Kidney epithelial cell (primary cell): ENCODE measurements at places on chromosomes 5 and 9. TPM values are rescaled to one million over a fixed set of nuclear protein-coding genes. Genes with fewer than 3 reads are reported as not detected.

Gene ANKRD31
- total RNA-seq: 0.07 and 0.21 TPM in 2 replicates

Gene MRPL22
- total RNA-seq: 24.5 and 26.8 TPM in 2 replicates

Gene PLPP7
- total RNA-seq: 2.6 and 4.6 TPM in 2 replicates

Gene MZB1
- total RNA-seq: not detected in 2 replicates

Gene PCDHB12
- total RNA-seq: 1.2 and 1.6 TPM in 2 replicates

Gene PTGES
- total RNA-seq: 37.9 and 39.5 TPM in 2 replicates

DNA sequence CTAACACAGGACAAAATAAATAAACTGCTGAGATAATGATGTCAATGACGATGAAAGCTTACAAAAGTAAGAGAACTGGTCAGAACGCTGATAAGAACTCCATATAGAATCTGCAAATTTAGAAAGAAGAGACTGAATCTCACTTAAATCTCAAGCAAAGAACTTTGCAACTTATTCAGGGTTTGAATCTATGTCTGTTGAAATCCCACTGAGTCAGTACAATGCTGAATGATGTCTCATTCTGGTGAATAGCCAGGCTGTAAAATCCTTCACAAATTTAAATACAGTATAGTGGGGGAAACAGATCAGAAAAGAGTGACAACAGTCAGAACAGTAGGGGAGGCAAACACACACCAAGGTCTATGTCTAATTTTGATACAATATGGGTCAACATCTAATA, 38.9 kb upstream of the NR3C1 start:
- no peak for DNase-seq

- no peak for DNase-seq
Observed at GRCh38 chr5:57181154-57181553, 7.3 kb downstream of the GPBP1 start.

GRCh38 chr5:124461941-124462340, 284.5 kb downstream of the ZNF608 start:
- no peak for DNase-seq

DNA sequence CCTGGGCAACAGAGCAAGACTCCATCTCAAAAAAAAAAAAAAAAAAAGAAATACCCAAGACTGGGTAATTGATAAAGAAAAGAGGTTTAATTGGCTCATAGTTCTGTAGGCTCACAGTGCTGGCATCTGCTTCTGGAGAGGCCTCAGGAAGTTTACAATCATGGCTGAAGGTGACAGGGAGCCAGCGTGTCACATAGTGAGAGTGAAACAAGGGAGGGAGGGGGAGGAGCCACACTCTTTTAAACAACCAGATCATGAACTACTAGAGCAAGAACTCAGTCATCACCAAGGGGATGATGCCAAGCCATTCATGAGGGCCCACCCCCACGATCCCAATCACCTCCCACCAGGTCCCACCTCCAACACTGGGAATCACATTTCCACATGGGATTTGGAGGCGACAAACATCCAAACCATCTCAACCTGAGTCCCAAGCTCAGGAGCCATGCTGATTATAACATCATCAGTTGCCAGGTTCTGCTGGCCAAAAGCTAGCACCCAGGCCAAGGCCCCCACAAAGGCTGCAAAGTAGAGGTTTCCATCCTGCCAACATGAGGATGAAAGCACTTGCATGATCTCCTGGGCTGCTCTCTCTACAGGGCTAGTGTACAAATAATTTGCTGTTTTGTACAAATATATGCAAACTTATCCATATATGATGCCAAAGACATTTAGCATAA, 15.3 kb downstream of the DENND1A start:
- no peak for DNase-seq

DNA sequence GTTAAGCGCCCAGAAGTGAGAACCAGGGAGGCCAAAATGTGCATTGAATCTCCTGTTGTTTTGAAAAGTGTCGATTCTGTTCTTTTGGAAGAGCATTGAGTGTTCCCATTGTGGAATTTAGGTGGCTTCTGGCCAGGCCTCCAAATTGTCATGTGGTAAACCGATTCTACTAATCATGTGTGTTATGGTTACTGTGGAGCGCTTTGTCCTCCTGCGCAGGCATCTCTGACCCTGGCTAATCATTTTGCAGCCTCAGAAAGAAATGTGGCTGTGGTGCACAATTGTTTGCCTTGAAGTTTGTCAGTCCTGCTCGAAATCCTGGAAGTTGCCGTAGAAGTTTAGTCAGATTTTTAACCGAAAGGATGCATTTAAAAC, 121.3 kb downstream of the RASGRF2 start:
- DNase-seq: no peak

- no peak for DNase-seq
Observed at GRCh38 chr9:87149799-87150198, 202.5 kb upstream of the GAS1 start.

- DNase-seq: no peak
Observed at GRCh38 chr9:4026905-4027304, 273.0 kb downstream of the GLIS3 start.

GRCh38 chr9:353077-353476, 138.4 kb downstream of the DOCK8 start:
- DNase-seq: no peak

- DNase-seq: no peak
Observed at GRCh38 chr9:110975278-110975677, 63.0 kb downstream of the LPAR1 start.

DNA sequence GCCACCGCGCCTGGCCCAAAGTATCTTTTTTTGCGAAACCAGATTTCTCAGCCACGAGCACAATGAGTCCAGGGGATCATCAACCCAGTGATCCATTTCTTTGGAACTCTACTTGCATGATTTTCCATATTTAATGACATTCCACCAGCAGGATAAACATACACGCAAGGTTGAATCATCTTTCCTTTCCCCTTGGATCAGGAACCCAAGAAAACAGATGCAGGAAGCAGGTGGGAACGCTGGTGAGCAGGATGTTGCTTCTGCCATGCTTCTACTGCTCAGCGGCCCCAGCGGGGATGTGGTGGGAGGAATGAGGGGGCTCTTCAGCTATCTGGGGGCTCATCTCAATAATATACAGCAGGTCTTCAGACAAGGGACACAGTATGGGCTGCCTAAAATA, 118.2 kb downstream of the SEC61B start:
- DNase-seq: no peak

- no peak for DNase-seq
Observed at GRCh38 chr5:149740866-149741459, 10.9 kb downstream of the PPARGC1B start.
